Endodermal cell (in vitro differentiated cells): ENCODE measurements at places on chromosomes 3 and 15. TPM values are rescaled to one million over a fixed set of nuclear protein-coding genes. Genes with fewer than 3 reads are reported as not detected.

GRCh38 chr3:172012775-172013174 lies 26.6 kb upstream of the FNDC3B start:
- H3K4me3 ChIP-seq = no peak overlapping the region
- DNase-seq = no peak
- H3K27me3 ChIP-seq = no peaks in the 10 kb centered on the region
- H3K36me3 ChIP-seq = no peaks in the 10 kb centered on the region

- no peak for DNase-seq
- no peaks in the 10 kb centered on the region for H3K27me3 ChIP-seq
- no peaks in the 10 kb centered on the region for H3K36me3 ChIP-seq
- no peaks in the 10 kb centered on the region for H3K4me1 ChIP-seq
These were observed 106.9 kb upstream of the CHMP2B start for GRCh38 chr3:87120236-87120635.

DNA sequence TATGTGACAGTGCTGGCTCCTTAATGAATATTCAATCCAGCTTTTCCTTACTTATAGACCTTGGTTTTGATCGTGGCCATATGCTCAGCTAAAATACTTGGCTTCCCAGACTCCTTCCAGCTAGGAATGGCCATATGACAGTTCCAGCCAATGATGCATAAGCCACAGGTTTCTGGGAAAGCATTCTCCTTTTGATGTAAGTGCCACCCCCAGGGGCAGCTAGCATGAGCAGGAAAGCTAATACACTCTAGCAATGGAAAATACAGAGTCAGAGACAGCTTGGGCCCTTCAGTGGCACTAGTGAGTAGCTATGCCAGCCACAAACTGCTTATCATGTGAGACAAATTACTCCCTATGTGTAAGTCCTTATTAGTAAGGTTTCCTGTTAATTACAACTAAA lies 26.7 kb downstream of the TBC1D2B start:
- H3K36me3 ChIP-seq = no peaks in the 10 kb centered on the region
- peaks cover 27% of the 10 kb centered on the region for H3K4me1 ChIP-seq
- DNase-seq = no peak
- H3K4me3 ChIP-seq = peak overlapping the region; percentile 57

- no peak overlapping the region for H3K4me3 ChIP-seq
- no peak for DNase-seq
- no peaks in the 10 kb centered on the region for H3K27me3 ChIP-seq
- H3K4me1 ChIP-seq = no peaks in the 10 kb centered on the region
These were observed 27.3 kb downstream of the ALDH1L1 start for GRCh38 chr3:126152901-126153694.

GRCh38 chr3:98763076-98763475 lies at the start of gene ST3GAL6:
ST3GAL6 (plus strand) TSS chr3:98763340; CDS start chr3:98768441, 5,101 bp downstream.
- no peaks in the 10 kb centered on the region for H3K36me3 ChIP-seq
- H3K4me1 ChIP-seq = no peaks in the 10 kb centered on the region
- DNase-seq = no peak
- H3K27ac ChIP-seq = no peak within 1 kb of the TSS
- H3K4me3 ChIP-seq = no peak within 1 kb of the TSS
- peaks cover 90% of the 10 kb centered on the region for H3K27me3 ChIP-seq

DNA sequence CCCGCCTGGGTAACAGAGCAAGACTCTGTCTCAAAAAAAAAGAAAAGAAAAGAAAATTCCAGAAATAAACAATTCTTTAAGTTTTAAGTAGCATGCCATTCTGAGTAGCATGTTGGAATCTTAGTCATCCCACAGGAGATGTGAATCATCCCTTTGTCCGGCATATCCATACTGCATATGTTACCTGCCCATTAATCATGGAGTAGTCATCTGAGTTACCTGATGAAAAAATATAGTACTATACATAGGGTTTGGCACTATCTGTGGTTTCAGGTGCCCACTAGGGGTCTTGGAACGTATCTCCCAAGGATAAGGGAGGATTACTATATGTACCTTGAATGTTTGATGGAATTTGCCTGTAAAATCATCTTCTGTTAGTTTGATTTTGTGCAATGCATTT lies 6.3 kb upstream of the CCR4 start:
- H3K27ac ChIP-seq = no peak overlapping the region
- H3K27me3 ChIP-seq = no peaks in the 10 kb centered on the region
- H3K4me1 ChIP-seq = no peaks in the 10 kb centered on the region
- no peak for DNase-seq
- no peak overlapping the region for H3K4me3 ChIP-seq

DNA sequence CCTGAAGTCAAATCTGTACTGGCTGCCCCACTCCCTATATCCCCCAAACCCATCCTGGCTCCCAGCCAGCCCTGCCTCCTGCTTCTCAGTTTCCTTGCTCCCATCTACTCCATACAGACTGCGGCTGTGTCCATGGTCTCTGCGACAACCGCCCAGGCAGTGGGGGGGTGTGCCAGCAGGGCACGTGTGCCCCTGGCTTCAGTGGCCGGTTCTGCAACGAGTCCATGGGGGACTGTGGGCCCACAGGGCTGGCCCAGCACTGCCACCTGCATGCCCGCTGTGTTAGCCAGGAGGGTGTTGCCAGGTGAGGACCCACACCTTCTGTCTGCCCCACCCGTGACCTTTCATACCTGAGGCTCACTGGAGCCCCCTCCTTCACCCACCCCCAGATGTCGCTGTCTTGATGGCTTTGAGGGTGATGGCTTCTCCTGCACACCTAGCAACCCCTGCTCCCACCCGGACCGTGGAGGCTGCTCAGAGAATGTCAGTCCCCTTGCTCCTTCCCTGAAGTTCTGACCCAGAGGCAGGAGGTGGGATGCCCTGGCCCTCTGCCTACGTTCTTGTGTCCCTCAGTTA lies 14.7 kb downstream of the STAB1 start:
- no peak overlapping the region for H3K27ac ChIP-seq
- H3K4me1 ChIP-seq = no peaks in the 10 kb centered on the region
- H3K27me3 ChIP-seq = no peaks in the 10 kb centered on the region
- no peaks in the 10 kb centered on the region for H3K36me3 ChIP-seq
- H3K4me3 ChIP-seq = no peak overlapping the region
- DNase-seq = no peak

DNA sequence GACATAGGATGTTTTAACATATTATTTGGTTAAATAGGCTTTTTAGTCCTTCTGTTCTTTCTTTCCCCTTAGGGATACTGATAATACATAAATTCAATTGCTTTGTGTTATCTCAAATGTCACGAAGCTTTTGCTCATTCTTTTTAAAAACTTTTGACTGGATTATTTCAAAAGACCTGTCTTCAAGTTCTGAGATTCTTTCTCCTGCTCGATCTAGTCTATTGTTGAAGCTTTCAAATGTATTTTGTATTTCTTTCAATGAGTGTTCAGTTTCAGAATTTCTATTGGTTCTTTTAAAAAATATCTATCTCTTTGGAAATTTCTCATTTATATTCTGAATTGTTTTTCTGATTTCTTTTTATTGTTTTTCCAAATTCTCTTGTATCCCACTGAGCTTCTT lies 16.9 kb downstream of the IL20RB start:
- H3K36me3 ChIP-seq = no peaks in the 10 kb centered on the region
- no peaks in the 10 kb centered on the region for H3K27me3 ChIP-seq
- no peak for DNase-seq

- DNase-seq = no peak
- H3K36me3 ChIP-seq = no peaks in the 10 kb centered on the region
- no peaks in the 10 kb centered on the region for H3K27me3 ChIP-seq
These were observed 597.0 kb downstream of the SQOR start for GRCh38 chr15:46231786-46232185.

PRICKLE2 gene
- 10.4 and 12.5 TPM in 2 replicates for total RNA-seq

STRA6 gene
- total RNA-seq = 25.7 to 119 TPM (median 26.2 TPM) in 3 replicates

CCR5 gene
- total RNA-seq = not detected in 2 replicates
